ENCODE measurements at places on chromosomes 7 and 10.

GRCh38 chr10:86775870-86776180 is 19.4 kb downstream of the BMPR1A start:
- DNase-seq, result no peak

- no peak for DNase-seq
Measured at GRCh38 chr7:27950123-27950522, 210.2 kb downstream of the TAX1BP1 start.

GRCh38 chr7:145797507-145797906 is 319.1 kb upstream of the CNTNAP2 start:
- DNase-seq, result no peak

DNA sequence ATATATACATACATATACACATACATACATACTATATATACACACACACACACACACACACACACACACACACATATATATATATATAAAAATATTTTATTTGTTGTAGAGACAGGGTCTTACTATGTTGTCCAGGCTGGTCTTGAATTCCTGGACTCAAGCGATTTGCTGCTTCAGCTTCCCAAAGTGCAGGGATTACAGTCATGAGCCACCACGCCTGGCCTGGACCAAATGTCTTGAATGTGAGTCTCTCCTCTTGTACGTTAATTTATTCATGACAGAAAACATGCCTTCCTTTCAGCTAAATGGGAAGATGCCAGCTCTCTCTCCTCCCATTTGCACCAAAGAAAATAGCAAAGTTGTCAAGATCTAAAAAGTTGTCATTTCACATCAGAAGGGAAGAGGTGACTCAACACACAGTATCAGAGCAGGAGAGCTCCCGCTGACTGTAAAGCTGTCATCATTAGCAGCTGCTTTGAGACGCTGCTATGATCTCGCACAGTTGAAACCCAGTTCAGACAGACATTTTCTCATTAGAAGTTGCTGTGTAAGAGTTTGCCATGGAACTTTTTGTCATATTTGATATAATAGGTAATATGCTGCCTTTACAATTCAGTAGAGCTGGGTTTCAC is 224.3 kb downstream of the SFMBT2 start:
- no peak for DNase-seq

GRCh38 chr10:94011296-94011695 is 17.6 kb downstream of the PLCE1 start:
- no peak for DNase-seq

GRCh38 chr7:84261509-84261908 is 66.9 kb upstream of the SEMA3A start:
- no peak for DNase-seq

DNA sequence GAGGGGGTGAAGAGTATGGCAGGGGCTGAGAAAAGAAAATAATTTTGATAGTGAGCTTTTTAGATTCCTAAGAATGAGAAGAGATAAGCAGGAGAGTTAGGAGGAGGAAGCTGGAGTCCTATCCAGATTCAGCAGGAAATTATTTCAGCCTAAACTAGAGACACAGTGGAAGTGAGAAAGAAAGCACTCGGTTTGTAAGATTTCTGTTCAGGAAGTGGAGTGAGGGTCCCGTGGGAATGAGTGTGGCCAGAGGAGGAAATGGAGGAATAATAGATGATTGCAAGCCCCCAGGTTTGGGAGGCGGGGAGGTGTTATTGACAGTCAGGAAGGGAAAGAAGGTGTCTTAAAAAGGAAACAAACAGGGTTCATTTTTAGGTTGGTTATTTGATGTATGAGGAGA is 84.8 kb upstream of the NRP1 start:
- no peak for DNase-seq

DNA sequence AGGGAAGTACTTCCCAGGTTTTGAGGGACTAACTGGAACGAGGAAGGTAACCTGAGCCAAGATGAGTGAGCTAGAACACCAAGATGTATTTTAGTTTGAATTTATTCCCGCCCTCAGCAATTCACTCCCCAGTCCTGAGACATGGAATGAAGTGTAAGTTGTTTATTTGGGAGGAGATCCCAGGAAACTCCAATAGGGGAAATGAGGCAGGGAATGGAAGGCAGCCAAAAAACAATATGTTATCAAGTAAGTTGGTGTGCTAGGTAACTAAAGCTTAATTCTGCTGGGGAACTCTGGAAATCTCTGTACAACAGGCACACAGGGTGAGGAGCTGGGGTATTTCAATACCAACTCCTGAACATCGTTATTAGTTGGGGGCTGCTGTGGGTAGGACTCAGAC is 189.7 kb upstream of the HDAC9 start:
- DNase-seq, result no peak

GRCh38 chr10:119462773-119463172 is 79.7 kb downstream of the RGS10 start:
- no peak for DNase-seq

DNA sequence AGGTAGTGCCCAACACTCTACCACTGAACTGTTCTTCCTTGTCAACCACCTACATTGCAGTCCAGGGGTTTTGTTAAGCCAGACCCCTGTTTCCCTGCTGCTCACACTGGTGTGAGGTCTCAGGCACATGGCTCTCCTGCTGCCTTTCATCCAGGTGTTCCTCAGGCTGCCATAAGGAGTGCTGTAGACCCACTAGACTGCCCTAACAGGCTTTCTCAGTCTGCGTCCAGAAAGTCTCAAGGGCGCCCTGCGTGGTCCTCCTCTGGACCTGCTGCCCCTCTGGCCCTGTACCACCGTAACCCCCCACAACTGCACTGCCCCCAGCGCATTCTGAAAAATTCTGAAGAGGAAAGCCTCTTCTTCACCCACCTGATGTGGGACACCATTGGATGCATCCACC is 225.7 kb upstream of the ANKRD30A start:
- DNase-seq, result no peak

GRCh38 chr7:96986901-96987300 is 18.5 kb upstream of the DLX6 start:
- no peak for DNase-seq

- DNase-seq, result no peak
Measured at GRCh38 chr7:41133690-41134299, 569.1 kb downstream of the INHBA start.

- DNase-seq, result no peak
Measured at GRCh38 chr7:47546171-47546570, 35.7 kb downstream of the TNS3 start.

- DNase-seq, result no peak
Measured at GRCh38 chr7:107345898-107346297, 124.0 kb upstream of the GPR22 start.

DNA sequence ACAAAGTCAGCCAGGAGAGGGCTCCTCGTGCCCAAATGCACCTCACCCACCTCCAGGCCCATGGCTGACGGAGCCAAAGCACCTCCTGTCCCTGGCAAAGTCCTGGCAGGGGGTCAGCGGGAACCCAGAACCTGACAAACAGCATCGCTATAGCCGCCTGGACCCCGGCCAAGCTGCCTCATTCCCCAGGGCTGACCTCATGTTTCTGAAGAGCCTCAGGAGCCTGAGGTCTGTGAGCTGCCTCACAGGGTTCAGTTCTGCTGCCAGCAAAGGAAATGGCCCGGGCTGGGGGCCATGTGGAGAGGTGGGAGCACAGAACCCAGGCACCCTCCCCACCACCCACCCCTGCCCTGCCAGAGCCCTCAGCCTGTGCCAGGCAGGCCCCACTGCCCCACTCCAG is 4.2 kb upstream of the NANOS1 start:
- DNase-seq, result no peak

DNA sequence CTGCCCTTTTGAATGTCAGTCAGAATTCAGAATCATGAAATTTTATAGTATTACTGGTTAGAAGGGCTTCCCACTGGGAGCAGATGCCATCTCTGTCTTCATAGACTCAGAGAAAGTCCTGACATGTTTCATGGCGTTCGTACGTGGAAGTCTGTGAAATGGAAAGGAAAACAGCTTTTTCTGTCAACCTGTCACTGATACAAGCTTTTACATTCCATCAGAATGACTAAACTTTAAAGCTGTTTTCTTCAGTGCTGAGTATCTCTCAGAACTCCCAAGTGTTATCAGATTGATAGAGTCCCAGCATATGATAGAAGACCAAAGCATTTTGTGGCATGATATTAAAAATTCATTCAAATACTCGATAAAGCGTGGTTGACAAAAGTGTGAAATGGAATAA is 726.7 kb upstream of the GALNT17 start:
- no peak for DNase-seq

GRCh38 chr7:159195946-159196345 is 51.3 kb upstream of the VIPR2 start:
- DNase-seq, result no peak

Measured in stimulated activated effector memory CD8-positive, alpha-beta T cell treated with anti-CD3 and anti-CD28 coated beads, Interleukin-12 subunit alpha, Interleukin-12 subunit beta, amount 100 ng/mL, for 72 hours (primary cell).